A375 (cell line): ENCODE measurements at places on chromosomes 5 and 9. TPM values are rescaled to one million over a fixed set of nuclear protein-coding genes. Genes with fewer than 3 reads are reported as not detected.

The ARL14EPL gene
- total RNA-seq, result 2.3 and 4.6 TPM in 2 replicates

The SEMA5A gene
- 0.08 and 0.13 TPM in 2 replicates for total RNA-seq

The JMY gene
- 15.3 and 15.7 TPM in 2 replicates for total RNA-seq

The GFPT2 gene
- 32.9 and 37.4 TPM in 2 replicates for total RNA-seq

The PCDHB12 gene
- 2.3 and 2.7 TPM in 2 replicates for total RNA-seq

The SLC4A9 gene
- not detected in 2 replicates for total RNA-seq

The ALDH1A1 gene
- total RNA-seq, result 0.13 TPM in 1 of 2 replicates, not detected in the other
